RKO (cell line): ENCODE measurements at places on chromosomes 2 and 18.

DNA sequence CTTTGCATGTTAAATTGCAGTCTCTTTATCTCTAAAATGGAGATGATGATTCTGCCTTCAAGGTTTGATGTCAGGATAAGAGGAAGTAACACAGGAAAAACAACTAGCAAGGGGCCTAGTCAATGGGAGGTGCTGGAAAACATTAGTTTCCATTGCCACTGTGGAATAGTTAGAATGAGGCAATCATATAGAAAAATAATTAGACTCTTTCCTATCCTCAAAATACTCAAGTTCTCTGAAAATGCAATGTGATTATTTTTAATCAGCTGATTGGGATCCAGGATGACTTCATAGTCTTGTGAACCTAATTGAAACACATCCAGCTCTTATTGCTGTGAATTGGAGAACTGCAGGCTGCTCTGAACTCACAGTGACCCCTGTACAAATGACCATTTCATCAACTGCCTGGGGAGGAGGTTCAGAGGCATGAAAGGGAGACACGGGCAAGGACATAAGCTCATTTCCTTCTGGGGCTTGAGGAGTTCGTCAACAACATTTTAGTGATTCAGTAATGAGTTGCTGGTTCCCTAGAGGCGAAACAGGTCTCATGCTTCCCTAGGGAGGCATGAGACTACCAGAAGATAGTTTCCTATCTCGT lies 422.5 kb downstream of the LPIN1 start:
- DNase-seq = no peak

GRCh38 chr2:183665425-183665824 lies 541.2 kb downstream of the NUP35 start:
- DNase-seq = no peak

GRCh38 chr2:222756951-222757650 lies 85.6 kb downstream of the MOGAT1 start:
- DNase-seq = no peak

DNA sequence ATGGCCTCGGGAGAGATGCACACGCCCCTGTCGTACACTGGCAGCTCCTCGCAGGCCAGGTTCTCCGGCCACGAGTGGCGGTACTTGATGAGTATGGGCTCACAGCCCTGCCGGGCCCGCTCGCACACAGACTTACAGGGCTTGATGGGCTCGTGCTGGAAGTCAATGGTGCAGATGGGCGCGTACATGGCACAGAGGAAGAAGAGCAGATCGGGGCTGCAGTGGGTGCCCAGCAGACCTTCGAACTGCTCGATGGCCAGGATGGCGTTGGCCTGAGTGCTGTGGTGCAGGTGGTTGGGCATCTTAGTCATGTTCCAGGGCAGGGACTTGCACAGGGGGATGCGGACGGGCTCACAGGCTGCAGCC lies 359 bp downstream of the FRZB start:
- no peak for DNase-seq

- DNase-seq = no peak
Measured at GRCh38 chr2:121348128-121348740, 63.2 kb upstream of the TFCP2L1 start.
